ENCODE measurements at places on chromosomes 2 and 18.

GRCh38 chr2:175918935-175919334, 83.1 kb downstream of the LNPK start:
- no peaks in the 10 kb centered on the region for H3K36me3 ChIP-seq
- no peak for DNase-seq
- no peak overlapping the region for H3K4me3 ChIP-seq
- H3K27ac ChIP-seq, result no peak overlapping the region

DNA sequence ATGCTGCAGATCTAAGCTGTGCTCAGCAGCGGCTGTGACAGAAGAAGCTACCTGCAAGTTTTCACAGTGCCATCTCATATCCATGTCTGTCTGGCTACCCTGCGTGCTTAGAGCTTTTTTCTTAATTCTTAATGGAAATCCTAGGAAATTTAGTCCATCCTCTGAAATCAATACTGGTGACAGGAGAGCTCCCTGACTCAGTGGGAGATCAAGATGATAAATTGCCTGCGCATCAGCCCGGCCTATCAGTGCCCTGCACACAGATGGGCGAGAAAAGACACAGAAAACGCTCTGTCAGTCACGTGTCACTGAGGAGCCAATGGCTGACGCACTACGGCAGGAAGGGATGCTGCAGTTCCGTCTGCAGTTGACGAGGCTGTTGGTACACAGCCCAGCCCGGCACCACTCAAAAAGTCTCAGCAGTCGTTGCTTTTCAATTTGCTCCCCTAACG, 819.6 kb upstream of the FSHR start:
- no peaks in the 10 kb centered on the region for H3K27me3 ChIP-seq
- no peak for DNase-seq
- H3K27ac ChIP-seq, result no peak overlapping the region
- H3K4me1 ChIP-seq, result no peaks in the 10 kb centered on the region

GRCh38 chr2:221254299-221254698, 317.8 kb downstream of the EPHA4 start:
- DNase-seq, result no peak
- no peak overlapping the region for H3K27ac ChIP-seq
- H3K36me3 ChIP-seq, result no peaks in the 10 kb centered on the region
- no peaks in the 10 kb centered on the region for H3K4me1 ChIP-seq
- H3K27me3 ChIP-seq, result no peaks in the 10 kb centered on the region

DNA sequence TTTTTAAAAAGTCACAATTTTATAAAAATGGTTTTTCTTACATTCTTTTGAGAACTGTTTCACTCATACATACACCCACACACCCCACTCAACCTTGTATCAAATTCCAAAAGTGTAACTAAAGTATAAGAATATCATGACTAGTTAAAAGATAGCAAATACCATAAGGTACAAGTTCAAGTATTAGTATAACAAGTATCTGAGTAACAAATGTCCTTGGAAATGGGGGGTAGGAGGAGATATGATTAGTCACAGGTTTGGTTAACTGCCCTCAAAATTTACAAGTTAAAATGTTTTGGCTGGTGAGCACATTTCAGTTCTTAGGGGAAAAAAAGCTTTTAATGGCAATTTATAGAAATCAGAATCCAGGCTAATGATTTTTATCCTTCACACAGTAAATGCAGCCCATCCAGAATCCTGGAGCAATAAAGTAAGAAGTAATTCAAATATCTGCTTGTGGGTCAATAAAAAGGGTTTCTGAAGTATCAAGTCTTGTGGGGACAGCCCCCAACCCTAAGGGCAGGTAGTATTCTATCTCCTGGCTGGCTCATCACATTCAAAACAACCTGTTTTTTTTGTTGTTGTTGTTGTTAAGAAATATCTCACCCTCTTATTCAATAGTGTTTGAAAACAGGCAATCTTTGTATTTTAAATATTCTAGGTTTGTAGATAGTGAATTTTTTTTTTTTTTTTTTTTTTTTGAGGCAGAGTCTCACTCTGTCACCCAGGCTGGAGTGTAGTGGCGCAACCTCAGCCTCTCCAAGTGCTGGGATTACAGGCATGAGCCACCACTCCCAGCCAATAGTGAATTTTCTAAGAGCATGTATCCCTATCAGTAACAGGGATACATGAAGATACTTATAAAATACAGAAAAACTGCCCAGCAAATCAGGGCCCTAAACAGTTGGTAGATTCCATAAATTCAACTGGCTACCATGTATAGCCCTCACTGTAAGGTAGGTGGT, 14.5 kb downstream of the IAH1 start:
- DNase-seq, result no peak
- H3K36me3 ChIP-seq, result peaks cover 98% of the 10 kb centered on the region
- H3K4me1 ChIP-seq, result no peaks in the 10 kb centered on the region
- H3K4me3 ChIP-seq, result no peak overlapping the region

- H3K4me3 ChIP-seq, result no peak overlapping the region
- no peaks in the 10 kb centered on the region for H3K36me3 ChIP-seq
- H3K27ac ChIP-seq, result no peak overlapping the region
- H3K27me3 ChIP-seq, result no peaks in the 10 kb centered on the region
- no peaks in the 10 kb centered on the region for H3K4me1 ChIP-seq
- DNase-seq, result no peak
Observed at GRCh38 chr2:236075802-236076201, 92.4 kb downstream of the GBX2 start.

- no peak overlapping the region for H3K27ac ChIP-seq
- H3K36me3 ChIP-seq, result no peaks in the 10 kb centered on the region
- H3K4me1 ChIP-seq, result no peaks in the 10 kb centered on the region
- no peak for DNase-seq
- peaks cover 6% of the 10 kb centered on the region for H3K27me3 ChIP-seq
Observed at GRCh38 chr2:95052307-95052706, 26.8 kb downstream of the MAL start.

DNA sequence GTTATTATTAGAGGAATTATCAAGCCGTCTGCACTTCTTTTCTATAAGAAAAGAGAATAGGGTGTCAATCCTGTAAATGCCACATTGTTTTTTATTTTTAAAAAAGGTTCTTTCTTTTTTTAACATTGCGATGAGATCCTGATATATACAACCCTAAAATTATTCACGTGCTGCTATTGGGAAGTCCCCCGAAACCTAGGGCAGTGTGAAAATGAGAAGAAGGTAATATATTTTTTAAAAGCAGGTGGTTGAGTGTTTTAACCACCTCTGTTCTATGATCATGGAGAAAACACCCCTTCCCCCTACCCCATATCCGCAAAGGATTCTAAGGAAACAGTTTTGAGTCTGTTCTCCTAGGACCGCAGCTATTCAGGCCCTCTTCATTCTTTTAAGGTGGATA, 94.5 kb upstream of the KLHL14 start:
- no peak overlapping the region for H3K4me3 ChIP-seq
- H3K27me3 ChIP-seq, result peaks cover 2% of the 10 kb centered on the region
- H3K36me3 ChIP-seq, result no peaks in the 10 kb centered on the region

GRCh38 chr2:161592713-161593112, 31.5 kb upstream of the SLC4A10 start:
- no peaks in the 10 kb centered on the region for H3K4me1 ChIP-seq
- DNase-seq, result no peak
- H3K4me3 ChIP-seq, result no peak overlapping the region
- H3K27me3 ChIP-seq, result no peaks in the 10 kb centered on the region
- no peaks in the 10 kb centered on the region for H3K36me3 ChIP-seq

DNA sequence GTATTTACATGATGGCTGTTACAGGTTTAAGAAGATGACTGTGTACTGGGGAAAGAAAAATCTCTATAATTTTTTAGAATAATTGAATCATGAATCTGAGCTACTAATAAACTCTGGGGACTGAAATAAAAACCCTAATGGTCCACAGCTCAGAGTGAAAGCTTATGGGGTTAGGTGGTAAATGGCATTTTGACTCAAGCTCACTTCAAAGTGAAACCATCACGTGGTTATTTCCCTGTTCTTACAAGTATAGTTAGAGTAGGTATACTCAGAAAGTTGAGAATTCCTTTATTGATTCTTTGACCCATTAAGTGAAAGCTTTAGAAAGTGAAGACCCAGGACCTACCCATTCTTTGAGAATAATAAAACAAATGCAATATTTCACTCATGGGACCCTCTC, 626.2 kb upstream of the SETBP1 start:
- H3K4me3 ChIP-seq, result no peak overlapping the region
- H3K36me3 ChIP-seq, result no peaks in the 10 kb centered on the region
- H3K4me1 ChIP-seq, result peaks cover 22% of the 10 kb centered on the region
- DNase-seq, result no peak
- no peaks in the 10 kb centered on the region for H3K27me3 ChIP-seq
- H3K27ac ChIP-seq, result no peak overlapping the region

DNA sequence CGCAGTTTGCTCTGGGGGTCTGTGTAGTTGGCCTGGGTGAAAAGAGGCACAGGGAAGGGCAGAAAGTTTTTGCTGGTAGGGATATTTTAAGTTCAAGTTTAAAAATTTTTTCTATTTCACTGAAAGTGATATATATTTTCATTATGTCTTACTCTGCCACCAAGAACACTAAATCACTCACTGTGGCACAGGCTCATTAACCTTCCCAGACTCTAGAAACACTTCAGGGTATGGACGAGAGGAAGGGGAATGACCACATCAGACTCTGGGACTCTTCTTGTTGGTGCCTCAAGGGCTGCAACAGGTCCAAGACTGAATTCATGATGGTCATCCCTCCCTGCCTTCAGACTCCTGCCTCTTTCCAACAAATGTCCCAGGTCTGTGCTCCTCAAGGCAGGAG, 29.0 kb downstream of the INO80C start:
- no peaks in the 10 kb centered on the region for H3K36me3 ChIP-seq
- no peak overlapping the region for H3K27ac ChIP-seq
- H3K27me3 ChIP-seq, result no peaks in the 10 kb centered on the region
- no peak for DNase-seq

- H3K27ac ChIP-seq, result no peak overlapping the region
- H3K27me3 ChIP-seq, result no peaks in the 10 kb centered on the region
- no peaks in the 10 kb centered on the region for H3K36me3 ChIP-seq
- DNase-seq, result no peak
- no peaks in the 10 kb centered on the region for H3K4me1 ChIP-seq
Observed at GRCh38 chr2:138720035-138720838, 60.0 kb downstream of the NXPH2 start.

GRCh38 chr2:70116936-70117552, 29.8 kb downstream of the PCBP1 start:
- DNase-seq, result no peak
- peaks cover 60% of the 10 kb centered on the region for H3K4me1 ChIP-seq
- peak overlapping the region; percentile 94 for H3K27ac ChIP-seq
- no peaks in the 10 kb centered on the region for H3K27me3 ChIP-seq
- H3K4me3 ChIP-seq, result no peak overlapping the region

DNA sequence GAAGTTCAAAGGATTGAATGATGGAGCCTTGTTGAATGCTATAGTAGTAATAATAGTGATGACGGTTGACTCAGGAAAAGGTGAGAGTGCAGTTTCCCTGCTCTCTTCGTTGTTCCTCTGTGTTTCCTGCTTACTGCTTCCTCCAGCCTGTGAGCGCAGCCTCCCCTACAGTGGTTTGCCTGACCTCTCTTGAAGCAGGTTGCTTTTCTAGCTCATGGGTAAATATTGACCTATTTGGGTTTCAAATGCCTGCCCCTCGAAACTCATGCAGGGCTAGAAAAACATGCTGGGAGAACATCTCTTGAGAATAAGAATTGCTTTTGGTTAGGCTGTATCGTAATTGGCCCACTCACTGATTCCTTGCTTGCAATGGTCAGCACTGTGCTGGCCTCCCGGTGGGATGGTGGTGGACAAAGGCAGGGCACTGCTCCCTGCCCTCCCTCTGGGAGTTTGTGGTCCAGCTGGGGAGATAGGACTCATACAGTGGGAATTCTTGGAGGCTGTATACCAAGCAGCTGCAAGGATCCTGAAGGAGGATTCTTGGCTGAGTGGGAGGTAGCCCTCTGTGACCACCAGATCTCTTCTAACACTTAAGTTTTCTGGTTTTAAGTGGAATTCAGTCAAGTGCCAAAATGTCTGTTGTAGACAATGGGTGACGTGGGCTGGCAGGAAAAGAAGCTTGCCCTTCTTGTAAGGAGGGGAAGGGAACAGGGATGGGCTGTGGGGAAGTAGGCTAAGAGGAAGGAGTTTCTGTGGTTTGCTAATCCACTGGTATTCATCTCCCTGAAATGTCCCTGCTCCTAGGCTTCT, 5.4 kb upstream of the RNF181 start:
- H3K27ac ChIP-seq, result peak overlapping the region; percentile 89
- no peak for DNase-seq
- H3K4me1 ChIP-seq, result peaks cover 84% of the 10 kb centered on the region

DNA sequence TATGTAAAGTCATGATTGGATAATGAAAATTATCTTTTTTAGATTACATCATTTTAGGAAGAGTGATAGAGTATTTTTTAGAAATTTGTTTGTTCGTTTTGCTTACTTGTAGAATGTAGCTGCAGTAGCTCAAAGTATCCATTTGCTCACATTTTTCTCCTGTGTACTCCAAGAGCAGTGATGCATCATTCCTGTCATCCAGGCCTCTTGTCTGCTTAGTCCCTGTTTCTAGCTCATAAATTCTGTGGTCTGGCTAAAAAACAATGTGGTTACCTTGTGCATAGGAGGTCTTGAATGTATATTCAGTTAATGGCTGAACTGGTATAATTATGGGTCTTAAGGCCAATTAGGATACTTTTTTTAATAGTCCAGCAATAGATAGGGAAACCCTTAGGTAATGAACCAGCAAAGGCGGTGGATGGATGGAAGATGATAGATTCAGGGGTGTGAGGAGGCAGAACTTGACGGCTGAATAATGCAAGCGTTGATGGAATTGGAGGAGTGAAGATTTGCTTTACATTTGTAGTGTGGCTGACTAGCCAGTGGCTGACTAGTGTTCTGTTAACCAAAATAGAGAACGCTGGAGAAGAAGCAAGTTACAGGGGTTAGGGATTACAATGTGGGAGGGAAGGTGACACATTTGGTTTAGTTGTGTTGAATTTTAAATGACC, 145.0 kb downstream of the ZNF407 start:
- H3K36me3 ChIP-seq, result no peaks in the 10 kb centered on the region
- no peak overlapping the region for H3K27ac ChIP-seq

- no peak for DNase-seq
- H3K4me3 ChIP-seq, result no peak overlapping the region
- no peaks in the 10 kb centered on the region for H3K4me1 ChIP-seq
- no peak overlapping the region for H3K27ac ChIP-seq
- no peaks in the 10 kb centered on the region for H3K27me3 ChIP-seq
Observed at GRCh38 chr2:170140561-170140960, 37.4 kb upstream of the MYO3B start.

Data from gastrocnemius medialis (tissue), 4 donors.